NCI-H1436 (cell line): ENCODE measurements at places on chromosomes 5 and 9.

GRCh38 chr5:67240846-67241245 is 44.2 kb upstream of the CD180 start:
- no peak for DNase-seq

GRCh38 chr9:95966306-95966705 is 90.8 kb downstream of the ERCC6L2 start:
- no peak for DNase-seq

- no peak for DNase-seq
Observed at GRCh38 chr5:10797261-10797660, 36.2 kb upstream of the DAP start.

GRCh38 chr5:43701227-43701626 is 98.2 kb downstream of the NNT start:
- no peak for DNase-seq

DNA sequence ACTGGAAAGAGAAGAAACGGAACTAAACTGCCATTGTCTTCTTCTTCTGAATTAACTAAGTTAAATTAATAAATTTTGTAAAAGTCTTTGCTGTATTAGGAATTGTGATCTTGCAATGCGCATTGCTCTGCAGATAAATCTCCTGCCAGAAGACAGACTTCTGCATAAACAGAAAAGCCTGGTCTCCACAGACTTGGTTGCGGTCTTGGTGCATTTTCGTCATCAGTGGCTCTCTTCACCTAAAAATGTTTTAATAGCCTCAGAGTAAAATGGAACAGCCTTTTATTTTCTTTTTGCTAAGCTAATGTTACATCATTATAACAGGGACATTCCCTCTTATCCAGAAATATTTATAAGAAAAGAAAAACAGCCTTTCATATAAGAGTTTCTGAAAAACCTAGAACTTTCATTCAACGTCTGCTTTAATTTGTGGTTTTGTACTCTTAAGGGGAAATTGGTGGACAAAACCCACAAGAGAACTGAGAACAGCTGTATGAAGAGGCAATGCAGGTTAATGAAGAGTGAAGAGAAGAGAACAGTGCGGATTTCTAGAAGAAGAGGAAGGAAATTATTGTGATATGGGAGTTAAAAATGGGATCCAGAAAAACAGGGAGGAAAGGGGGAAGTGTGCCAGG is 10.1 kb downstream of the IFNA5 start:
- no peak for DNase-seq

DNA sequence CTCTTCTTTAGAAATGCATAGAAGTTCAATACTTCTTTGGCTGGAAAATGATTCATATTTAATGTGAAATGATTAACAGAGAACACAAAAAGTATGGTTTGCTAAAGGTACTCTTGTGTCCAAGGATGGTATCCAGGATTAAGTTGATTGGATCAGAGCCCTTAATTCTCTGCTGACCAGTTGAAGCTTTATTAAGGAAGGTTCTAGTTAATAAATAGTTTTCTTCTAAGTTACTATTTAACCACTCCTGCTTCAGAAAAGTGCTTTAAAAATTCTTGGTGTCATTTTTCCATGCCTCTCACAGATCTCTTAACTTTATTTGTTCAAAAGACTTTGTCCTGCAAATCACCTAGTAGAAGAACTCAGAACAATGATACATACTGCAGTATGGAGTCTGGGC is 134.3 kb downstream of the MEF2C start:
- no peak for DNase-seq

- no peak for DNase-seq
Observed at GRCh38 chr9:76688471-76689238, 75.6 kb upstream of the PCA3 start.

- no peak for DNase-seq
Observed at GRCh38 chr5:3214838-3215374, 380.7 kb upstream of the IRX1 start.

DNA sequence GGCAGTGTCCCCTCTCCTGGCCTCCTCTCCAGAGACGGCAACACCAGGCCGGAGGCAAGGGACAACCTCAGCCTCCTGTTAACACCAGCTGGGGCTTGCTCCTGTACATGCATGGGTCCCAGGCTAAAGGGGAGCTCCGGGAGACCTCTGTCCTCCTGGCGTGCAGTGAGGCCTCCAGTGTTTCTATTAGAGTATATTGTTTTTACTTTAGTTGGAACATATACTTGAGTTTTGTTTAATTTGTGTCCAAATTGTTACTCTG is 12.0 kb upstream of the IRX2 start:
- no peak for DNase-seq
